ENCODE measurements at places on chromosomes 4 and X.
A peak's percentile ranks its signal among the peaks of the same experiment; 100 is the strongest.

DNA sequence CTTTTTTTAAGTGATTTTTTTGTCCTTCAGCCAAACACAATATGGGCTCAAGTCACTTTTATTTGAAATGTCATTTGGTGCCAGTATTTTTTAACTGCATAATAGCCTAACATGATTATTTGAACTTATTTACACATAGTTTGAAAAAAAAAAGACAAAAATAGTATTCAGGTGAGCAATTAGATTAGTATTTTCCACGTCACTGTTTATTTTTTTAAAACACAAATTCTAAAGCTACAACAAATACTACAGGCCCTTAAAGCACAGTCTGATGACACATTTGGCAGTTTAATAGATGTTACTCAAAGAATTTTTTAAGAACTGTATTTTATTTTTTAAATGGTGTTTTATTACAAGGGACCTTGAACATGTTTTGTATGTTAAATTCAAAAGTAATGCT lies 62.1 kb downstream of the EDNRA start:
- DNase-seq, result no peak

DNA sequence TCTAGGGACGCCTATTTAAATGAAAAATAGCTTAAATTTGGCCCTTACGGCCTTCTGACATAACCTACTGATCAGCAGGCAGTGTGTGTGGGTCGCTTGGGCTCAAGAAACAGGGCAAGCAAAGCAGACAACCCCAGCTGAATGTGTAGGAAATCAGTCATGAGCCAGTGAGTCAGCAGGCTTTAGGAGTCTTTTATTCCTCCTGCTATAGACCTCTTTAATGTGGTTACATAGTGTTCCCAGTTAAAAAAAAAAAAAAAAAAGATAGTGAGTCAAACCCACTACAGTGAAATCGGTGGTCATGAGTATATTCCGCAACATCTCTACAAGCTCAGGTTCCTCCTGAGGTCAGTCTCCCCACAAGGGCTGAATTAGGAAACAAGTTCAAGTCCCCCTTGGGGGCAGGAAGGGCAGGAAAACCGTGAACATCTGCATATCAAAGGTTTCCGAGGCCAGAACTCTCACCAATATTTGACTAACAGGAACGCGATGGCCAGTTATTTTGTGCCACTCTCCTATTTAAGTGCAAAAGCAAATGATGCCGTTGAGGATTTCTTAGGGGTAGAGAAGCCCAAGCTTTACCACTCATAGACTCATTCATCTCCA lies 32.7 kb downstream of the ACSL1 start:
- no peak for DNase-seq

DNA sequence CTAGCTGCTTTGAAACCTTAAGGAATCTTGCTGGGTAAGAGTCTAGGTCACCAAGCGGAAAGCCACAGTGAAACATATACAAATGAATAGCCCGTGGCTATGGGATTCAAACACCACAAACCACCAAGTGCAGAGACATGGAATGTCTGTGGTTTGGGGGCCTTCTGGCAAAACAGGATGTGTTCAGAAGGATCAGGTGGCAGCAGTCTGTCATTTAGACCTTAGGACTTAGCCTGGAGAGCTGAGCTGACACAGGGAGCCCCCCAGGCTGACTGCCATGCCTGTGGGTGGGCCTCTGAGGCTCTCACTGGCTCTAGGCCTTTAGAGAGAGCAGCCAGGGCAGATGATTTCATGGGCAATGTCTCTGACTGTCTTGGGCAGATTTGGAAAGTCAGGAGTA lies 225.6 kb downstream of the FBXW7 start:
- no peak for DNase-seq

DNA sequence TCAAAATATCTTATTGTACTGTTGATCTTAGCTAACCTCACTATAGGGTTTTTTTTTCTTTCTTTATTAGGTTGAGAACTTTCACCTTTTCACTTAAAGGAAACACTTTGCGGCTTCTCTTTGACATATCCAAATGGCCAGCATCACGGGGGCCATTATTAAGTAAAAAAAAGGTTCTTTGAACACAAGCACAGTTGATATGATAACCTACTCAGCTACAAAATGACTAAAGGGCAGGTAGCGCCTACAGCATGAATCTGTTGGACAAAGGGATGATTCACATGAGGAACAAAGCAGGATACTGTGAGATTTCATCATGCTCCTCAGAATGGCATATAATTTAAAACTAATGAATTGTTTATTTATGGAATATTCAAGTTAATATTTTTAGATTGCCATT lies 119.6 kb downstream of the CCSER1 start:
- no peak for DNase-seq

- DNase-seq, result no peak
Measured at GRCh38 chrX:139560221-139560620, 29.7 kb downstream of the F9 start.

DNA sequence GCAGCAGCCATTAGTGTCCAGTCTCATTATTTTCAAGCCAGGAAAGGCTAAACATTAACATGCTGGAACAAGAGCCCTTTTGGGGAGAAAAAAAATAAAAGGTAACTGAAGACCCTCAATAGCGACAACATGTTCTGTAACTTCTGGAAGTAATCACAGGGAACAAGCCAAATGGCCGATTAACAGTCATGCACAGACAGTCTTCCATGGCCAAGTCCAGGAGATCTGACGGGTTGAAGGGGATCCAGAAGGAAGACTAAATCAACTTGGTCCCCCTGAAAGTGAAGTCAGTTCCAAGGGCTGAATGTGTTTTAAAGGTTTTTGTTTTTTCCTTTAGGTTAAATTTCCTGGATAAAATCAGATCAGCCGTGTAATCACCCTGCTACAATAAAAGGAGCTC lies 52.5 kb downstream of the LNX1 start:
- no peak for DNase-seq

GRCh38 chr4:131978120-131978519 lies 1171.0 kb upstream of the PCDH10 start:
- DNase-seq, result no peak

GRCh38 chr4:123412091-123412505 lies 15.5 kb downstream of the SPRY1 start:
- no peak for DNase-seq

DNA sequence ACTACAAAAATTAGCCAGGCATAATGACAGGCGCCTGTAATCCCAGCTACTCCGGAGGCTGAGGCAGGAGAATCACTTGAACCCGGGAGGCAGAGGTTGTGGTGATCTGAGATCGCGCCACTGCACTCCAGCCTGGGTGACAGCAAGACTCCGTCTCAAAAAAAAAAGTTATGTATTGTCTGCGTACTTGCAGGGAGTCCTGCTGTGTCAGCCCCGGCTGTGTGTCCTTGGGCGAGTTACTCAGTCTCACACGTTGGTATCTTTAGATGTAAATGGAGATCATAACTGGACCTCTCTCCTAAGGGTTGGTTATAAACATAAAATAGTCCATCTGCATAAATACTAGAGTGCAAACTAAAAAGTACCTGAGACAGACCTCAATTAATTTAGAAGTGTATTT lies 22.7 kb upstream of the TBC1D14 start:
- no peak for DNase-seq

GRCh38 chr4:89949782-89950387 lies 55.2 kb downstream of the MMRN1 start:
- DNase-seq, result no peak

DNA sequence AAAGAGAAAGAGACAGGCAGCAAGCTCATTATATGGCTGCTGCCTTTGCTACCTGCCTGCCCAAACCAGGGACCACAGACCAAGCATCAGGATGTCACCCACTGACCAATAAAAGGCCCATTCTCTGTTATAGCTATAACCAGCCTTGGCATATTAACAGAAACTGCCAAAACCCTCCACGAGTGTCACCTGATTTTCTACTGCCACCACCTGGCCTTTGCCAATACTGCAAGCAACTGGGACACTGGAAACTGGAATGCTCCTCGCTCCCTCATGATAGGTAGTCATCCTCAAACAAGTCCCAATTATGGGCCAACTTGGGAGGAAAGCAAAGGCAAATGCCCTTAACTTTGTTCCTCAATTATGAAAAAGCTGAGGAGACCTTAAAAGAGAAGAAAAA lies 76.0 kb downstream of the SPIN4 start:
- peak; percentile 19 for DNase-seq

GRCh38 chrX:119155416-119156035 lies 27.9 kb upstream of the KIAA1210 start:
- no peak for DNase-seq

- no peak for DNase-seq
Measured at GRCh38 chrX:50430917-50431575, 39.6 kb downstream of the DGKK start.
